Esophagus squamous epithelium (tissue), 5 donors: ENCODE measurements at places on chromosomes 11 and 22. TPM values are rescaled to one million over a fixed set of nuclear protein-coding genes. Genes with fewer than 3 reads are reported as not detected.

DNA sequence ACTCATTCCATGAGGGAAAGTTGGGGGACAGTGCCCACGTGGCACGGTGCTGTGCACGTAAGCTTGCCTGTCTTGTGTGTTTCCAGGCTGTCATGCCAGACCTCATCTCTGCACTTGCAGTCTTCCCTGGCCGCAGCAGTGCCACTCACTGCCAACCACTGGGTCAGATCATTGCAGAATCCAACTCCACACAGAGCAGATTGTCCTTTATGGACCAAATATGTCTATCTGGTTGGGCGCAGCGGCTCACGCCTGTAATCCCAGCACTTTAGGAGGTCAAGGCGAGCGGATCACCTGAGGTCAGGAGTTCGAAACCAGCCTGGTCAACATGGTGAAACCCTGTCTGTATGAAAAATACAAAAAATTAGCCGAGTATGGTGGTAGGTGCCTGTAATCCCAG, 4.4 kb upstream of the PPARA start:
- no peak overlapping the region for H3K27ac ChIP-seq
- no peak overlapping the region for H3K4me3 ChIP-seq
- no peak for DNase-seq
- no peaks in the 10 kb centered on the region for H3K27me3 ChIP-seq
- no peaks in the 10 kb centered on the region for H3K4me1 ChIP-seq

Gene MOGAT2
- total RNA-seq = not detected

GRCh38 chr11:16962146-16962545, 52.1 kb downstream of the PLEKHA7 start:
- no peak overlapping the region for H3K27ac ChIP-seq
- no peaks in the 10 kb centered on the region for H3K4me1 ChIP-seq
- H3K36me3 ChIP-seq = no peaks in the 10 kb centered on the region

GRCh38 chr11:96143041-96143521, 199.9 kb downstream of the MAML2 start:
- H3K27me3 ChIP-seq = no peaks in the 10 kb centered on the region
- peaks cover 4% of the 10 kb centered on the region for H3K4me1 ChIP-seq
- H3K36me3 ChIP-seq = peaks cover 4% of the 10 kb centered on the region
- no peak for DNase-seq
- H3K27ac ChIP-seq = no peak overlapping the region
- H3K4me3 ChIP-seq = no peak overlapping the region

GRCh38 chr11:117423046-117423575, 95.5 kb downstream of the CEP164 start:
- H3K4me3 ChIP-seq = no peak overlapping the region
- no peak overlapping the region for H3K27ac ChIP-seq
- H3K27me3 ChIP-seq = peaks cover 42% of the 10 kb centered on the region

- H3K4me3 ChIP-seq = no peak overlapping the region
- no peaks in the 10 kb centered on the region for H3K36me3 ChIP-seq
- no peak for DNase-seq
- H3K27me3 ChIP-seq = no peaks in the 10 kb centered on the region
- no peaks in the 10 kb centered on the region for H3K4me1 ChIP-seq
Observed at GRCh38 chr11:86675017-86675416, 2.6 kb upstream of the ME3 start.

GRCh38 chr11:25576320-25576719, 755.6 kb upstream of the ANO3 start:
- H3K4me3 ChIP-seq = no peak overlapping the region
- no peak for DNase-seq
- H3K27me3 ChIP-seq = no peaks in the 10 kb centered on the region
- no peaks in the 10 kb centered on the region for H3K36me3 ChIP-seq
- H3K27ac ChIP-seq = no peak overlapping the region

- H3K27me3 ChIP-seq = no peaks in the 10 kb centered on the region
- H3K27ac ChIP-seq = no peak overlapping the region
- no peak for DNase-seq
- H3K36me3 ChIP-seq = no peaks in the 10 kb centered on the region
Observed at GRCh38 chr11:20058749-20059458, 101.4 kb downstream of the DBX1 start.

DNA sequence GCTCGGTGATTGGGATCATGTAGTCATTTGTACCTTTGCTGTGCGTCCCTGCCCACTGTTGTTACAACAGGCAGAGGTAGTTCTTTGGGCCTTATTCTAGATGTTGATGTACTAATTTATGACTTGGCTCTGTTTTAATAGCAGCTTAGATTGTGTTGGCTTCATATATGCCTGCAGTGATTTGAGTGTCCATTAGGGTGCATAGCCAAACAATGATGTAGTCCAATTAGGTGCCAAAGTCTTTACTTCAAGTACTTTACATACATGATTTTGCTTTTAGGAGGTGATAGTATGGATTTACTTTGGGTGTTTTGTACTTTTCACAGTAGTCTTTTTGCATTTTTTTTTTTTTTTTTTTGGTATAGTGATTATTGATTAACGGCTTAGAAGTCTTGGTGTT, 46.4 kb downstream of the PPP6R3 start:
- H3K4me3 ChIP-seq = no peak overlapping the region
- H3K36me3 ChIP-seq = no peaks in the 10 kb centered on the region
- H3K27me3 ChIP-seq = no peaks in the 10 kb centered on the region
- H3K27ac ChIP-seq = no peak overlapping the region
- DNase-seq = no peak

DNA sequence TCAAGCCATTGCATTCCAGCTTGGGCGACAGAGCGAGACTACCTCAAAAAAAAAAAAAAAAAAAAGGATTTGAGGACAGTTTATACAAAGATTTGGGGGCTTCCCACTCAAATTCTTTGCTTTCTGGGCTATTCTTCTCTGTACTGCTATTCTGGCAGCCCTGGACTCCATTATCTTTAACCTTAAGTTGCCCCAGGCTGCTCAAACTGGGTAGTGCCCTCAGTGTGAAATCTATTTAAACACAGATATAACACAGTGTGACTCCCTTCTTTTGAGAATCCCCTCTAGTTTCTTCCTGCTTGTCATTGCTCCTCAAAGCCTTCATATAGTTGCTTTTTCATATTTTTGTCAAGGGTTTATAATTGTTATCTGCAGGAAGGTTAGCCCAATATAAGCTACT, 49.5 kb upstream of the WEE1 start:
- no peak overlapping the region for H3K27ac ChIP-seq
- H3K4me1 ChIP-seq = peaks cover 4% of the 10 kb centered on the region
- peaks cover 48% of the 10 kb centered on the region for H3K36me3 ChIP-seq

- H3K4me1 ChIP-seq = no peaks in the 10 kb centered on the region
- H3K27me3 ChIP-seq = no peaks in the 10 kb centered on the region
- no peak overlapping the region for H3K27ac ChIP-seq
- DNase-seq = no peak
Observed at GRCh38 chr11:125872138-125872491, 15.4 kb upstream of the HYLS1 start.

DNA sequence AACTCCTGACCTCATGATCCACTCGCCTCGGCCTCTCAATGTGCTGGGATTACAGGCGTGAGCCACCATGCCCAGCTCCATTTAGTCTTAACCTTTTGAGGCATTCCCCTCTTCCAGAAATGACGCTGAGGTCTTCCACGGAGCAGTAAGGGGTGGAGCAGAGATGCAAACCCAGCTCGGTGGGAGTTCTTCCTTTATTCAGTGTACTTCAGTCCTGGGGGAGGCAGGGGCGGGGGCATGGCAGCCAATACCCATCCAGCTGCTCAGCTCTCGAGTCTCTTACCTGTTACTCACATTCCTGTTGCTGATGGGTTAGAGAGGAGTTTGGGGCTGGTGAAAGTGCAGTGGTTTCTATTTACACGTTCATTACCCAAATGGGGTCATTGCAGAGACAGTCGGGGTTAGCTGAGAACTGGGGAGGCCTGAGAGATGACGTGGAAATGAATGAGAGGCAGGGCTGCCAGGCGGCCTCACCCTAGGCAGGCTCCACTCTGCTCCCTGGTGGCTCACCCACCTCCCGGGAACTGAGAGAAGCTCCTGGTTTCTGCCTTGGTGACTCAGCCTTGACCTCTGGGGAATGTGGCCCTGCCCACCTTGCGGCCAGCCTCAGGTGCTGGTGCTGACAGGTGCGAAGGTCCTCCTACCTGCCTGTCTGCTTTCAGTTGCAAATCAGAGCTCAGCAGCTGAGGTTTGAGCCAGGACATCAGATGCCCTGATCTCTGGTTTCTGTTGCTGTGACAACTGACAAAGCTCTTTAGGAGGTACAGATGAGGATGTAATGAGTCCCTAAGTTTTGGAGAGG, 13.4 kb upstream of the ST14 start:
- H3K27ac ChIP-seq = peak overlapping the region; percentile 84
- no peak overlapping the region for H3K4me3 ChIP-seq
- H3K27me3 ChIP-seq = no peaks in the 10 kb centered on the region

GRCh38 chr11:109362059-109362458, 59.9 kb upstream of the C11orf87 start:
- no peaks in the 10 kb centered on the region for H3K27me3 ChIP-seq
- H3K36me3 ChIP-seq = no peaks in the 10 kb centered on the region
- H3K27ac ChIP-seq = no peak overlapping the region
- no peaks in the 10 kb centered on the region for H3K4me1 ChIP-seq
- H3K4me3 ChIP-seq = no peak overlapping the region

Gene ESAM
- 5.6 TPM for total RNA-seq

GRCh38 chr11:73641668-73642067, 4.7 kb upstream of the PLEKHB1 start:
- H3K36me3 ChIP-seq = no peaks in the 10 kb centered on the region
- DNase-seq = no peak

DNA sequence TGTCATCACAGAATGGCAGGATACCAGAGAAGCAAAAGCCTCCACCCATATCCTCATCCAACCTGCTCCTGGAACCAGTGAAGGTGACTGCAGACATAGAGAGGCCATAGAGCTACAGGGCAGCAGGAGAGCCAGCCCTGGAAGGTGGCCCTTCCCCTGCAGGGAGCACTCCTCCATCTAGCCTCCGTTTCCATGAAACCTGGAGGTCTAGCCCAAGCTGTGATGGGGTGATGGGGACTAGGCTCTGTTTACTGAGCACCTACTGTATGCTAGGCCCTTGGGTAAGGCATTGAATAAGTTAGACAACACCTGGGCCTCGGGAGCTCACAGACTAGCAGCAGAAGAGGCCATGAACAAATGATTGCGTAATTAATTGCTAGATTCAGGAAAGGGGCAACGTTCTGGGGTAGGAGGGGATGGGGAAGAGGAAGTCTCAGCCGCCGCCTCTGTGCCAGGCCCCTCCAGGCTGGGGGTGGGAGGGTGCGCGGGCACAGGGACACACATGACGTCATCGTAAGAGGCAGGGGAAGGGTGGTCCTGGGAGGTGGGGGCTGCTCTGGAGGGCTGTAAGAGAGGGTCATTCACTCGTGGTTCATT, 784 bp upstream of the SYNGR1 start:
- H3K27ac ChIP-seq = peak overlapping the region; percentile 82
- H3K27me3 ChIP-seq = no peaks in the 10 kb centered on the region
- H3K36me3 ChIP-seq = no peaks in the 10 kb centered on the region
- H3K4me3 ChIP-seq = peak overlapping the region; percentile 60
- no peak for DNase-seq

- no peak for DNase-seq
- no peaks in the 10 kb centered on the region for H3K36me3 ChIP-seq
Observed at GRCh38 chr22:49694462-49695260, 133.0 kb downstream of the BRD1 start.

DNA sequence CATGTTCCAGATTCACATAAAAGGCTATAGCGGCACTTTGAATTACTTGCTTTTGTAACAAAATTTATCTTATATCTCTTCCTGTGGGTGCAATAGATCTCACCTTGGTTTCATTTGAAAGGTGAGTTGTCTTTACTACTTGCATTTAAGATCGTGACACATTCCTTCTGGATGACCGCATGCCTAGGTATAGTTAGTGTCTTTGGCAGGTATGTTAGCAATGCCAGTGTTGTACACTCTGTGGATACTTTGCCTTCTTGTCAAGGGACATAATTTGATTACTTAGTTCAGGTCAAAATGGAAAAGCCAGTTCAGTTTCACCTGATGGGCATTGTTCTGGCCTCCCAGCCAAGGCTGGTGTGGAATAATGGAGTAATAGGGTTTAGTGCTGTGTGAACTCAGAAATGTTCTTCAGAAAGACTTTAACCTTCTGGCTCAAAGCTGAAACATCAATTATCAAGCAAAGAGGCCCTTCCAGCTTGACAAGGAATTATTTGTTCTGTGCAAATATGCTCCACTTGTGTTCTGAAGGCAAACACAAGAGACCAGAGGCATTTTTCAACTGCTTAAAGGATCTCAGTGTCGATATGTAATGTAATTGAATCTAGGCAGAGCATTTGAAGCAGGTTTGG, 64.6 kb downstream of the AMOTL1 start:
- no peak overlapping the region for H3K4me3 ChIP-seq
- H3K27ac ChIP-seq = no peak overlapping the region
- no peaks in the 10 kb centered on the region for H3K36me3 ChIP-seq
- no peaks in the 10 kb centered on the region for H3K4me1 ChIP-seq

Gene OR4A47
- total RNA-seq = not detected

DNA sequence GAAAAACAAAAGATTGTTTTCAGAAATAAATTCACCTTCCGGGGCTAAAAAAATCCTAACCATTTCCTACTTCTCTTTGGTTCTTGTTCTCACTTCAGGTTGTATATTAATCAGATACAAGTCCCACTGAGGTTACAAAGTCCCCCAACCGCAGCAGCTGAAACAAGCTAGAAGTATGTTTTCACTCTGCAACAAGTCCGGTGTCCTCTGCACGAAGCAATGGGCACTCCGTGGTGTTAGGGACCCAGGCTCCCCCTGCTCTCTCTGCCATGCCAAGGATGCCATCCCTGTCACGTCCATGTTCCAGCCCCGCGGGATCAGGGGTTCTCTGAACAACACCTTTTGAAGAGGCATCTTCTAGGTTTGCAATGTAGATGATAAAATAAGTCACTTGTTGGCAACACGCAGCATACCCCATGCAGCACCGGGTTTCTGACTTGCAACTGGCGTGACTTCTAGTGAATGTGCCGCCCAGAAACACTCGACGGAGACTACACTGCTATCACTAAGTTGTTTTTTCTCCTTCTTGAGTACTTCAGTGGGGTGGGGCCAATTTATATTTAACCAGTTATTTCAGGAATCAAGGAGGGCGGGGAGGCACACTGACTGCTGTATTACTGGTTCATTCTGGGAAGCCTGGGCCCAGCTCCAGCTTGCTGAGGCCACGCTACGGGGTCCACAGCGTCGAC, 25.4 kb upstream of the GSTP1 start:
- H3K4me3 ChIP-seq = peak overlapping the region; percentile 10
- H3K27ac ChIP-seq = no peak overlapping the region
- DNase-seq = no peak
- H3K4me1 ChIP-seq = peaks cover 23% of the 10 kb centered on the region
- no peaks in the 10 kb centered on the region for H3K36me3 ChIP-seq

Gene MPPED1
- total RNA-seq = not detected

Gene MS4A6E
- total RNA-seq = not detected

GRCh38 chr22:33785283-33785968, 134.8 kb downstream of the LARGE1 start:
- H3K4me1 ChIP-seq = no peaks in the 10 kb centered on the region
- no peaks in the 10 kb centered on the region for H3K27me3 ChIP-seq
- no peak overlapping the region for H3K4me3 ChIP-seq
- H3K27ac ChIP-seq = no peak overlapping the region

DNA sequence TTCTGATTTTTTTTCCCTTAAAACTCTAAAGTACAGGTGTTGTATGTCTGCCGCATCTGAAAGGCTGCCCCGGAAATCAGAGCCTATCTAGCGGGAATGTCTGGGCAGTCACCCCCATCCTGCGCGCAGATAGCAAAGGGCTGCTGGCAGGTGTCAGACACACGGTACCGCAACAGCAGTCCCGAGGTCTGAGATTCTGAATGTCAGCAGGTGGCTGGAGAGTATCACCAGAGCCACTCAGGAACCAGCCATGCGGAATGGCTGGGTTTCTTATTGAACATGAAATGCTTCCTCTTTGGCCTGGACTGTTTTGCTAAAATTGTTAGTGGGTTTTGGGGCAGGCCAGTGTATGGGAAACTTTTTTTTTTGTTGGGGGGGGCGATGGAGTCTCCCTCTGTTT, 53.3 kb downstream of the CERK start:
- H3K27ac ChIP-seq = peak overlapping the region; percentile 39
- H3K36me3 ChIP-seq = peaks cover 15% of the 10 kb centered on the region
- H3K4me3 ChIP-seq = no peak overlapping the region
- no peak for DNase-seq
- peaks cover 11% of the 10 kb centered on the region for H3K4me1 ChIP-seq
- no peaks in the 10 kb centered on the region for H3K27me3 ChIP-seq
